ENCODE measurements at places on chromosomes 3 and 15. TPM values are rescaled to one million over a fixed set of nuclear protein-coding genes. Genes with fewer than 3 reads are reported as not detected.

The CHSY1 gene
- 27.4 TPM for total RNA-seq

The CDCP1 gene
- 8.1 TPM for total RNA-seq

The OR5H2 gene
- not detected for total RNA-seq

The LRRIQ4 gene
- not detected for total RNA-seq

The REC114 gene
- total RNA-seq = not detected

The IL5RA gene
- total RNA-seq = not detected

The PCOLCE2 gene
- total RNA-seq = 30.3 TPM

The ERC2 gene
- total RNA-seq = not detected

The SAXO2 gene
- total RNA-seq = 2.2 TPM

The KBTBD12 gene
- total RNA-seq = not detected

The LTF gene
- not detected for total RNA-seq

The HYAL1 gene
- 1.00 TPM for total RNA-seq

The GABRB3 gene
- total RNA-seq = 82.7 TPM

The FHIT gene
- 0.72 TPM for total RNA-seq

The FETUB gene
- 0.10 TPM for total RNA-seq

The LDHAL6B gene
- total RNA-seq = not detected

The CFAP100 gene
- total RNA-seq = not detected

The RTP1 gene
- not detected for total RNA-seq

The ZKSCAN7 gene
- not detected for total RNA-seq

The WDR93 gene
- total RNA-seq = 0.25 TPM

The DUOXA2 gene
- total RNA-seq = not detected

The SAMMSON gene
- total RNA-seq = not detected

The UTS2B gene
- total RNA-seq = not detected

The PYGO1 gene
- total RNA-seq = 7.6 TPM

The ONECUT1 gene
- total RNA-seq = 0.16 TPM

The METTL6 gene
- total RNA-seq = 24.9 TPM

The PLSCR4 gene
- total RNA-seq = 9.0 TPM

The KY gene
- 0.08 TPM for total RNA-seq

The ITGB5 gene
- total RNA-seq = 419 TPM

The DNAJA4 gene
- total RNA-seq = not detected

The SLC2A2 gene
- not detected for total RNA-seq

The ARHGAP11A gene
- 69.9 TPM for total RNA-seq

The TMEM266 gene
- 0.14 TPM for total RNA-seq

The PATL2 gene
- total RNA-seq = not detected

The PRSS50 gene
- not detected for total RNA-seq

The COL7A1 gene
- total RNA-seq = 149 TPM

The SMARCC1 gene
- 23.3 TPM for total RNA-seq
